NCI-H1694 (cell line): ENCODE measurements at places on chromosomes 1 and 21.
A peak's percentile ranks its signal among the peaks of the same experiment; 100 is the strongest.

GRCh38 chr1:218459878-218460711 lies 115.0 kb downstream of the TGFB2 start:
- DNase-seq = no peak

GRCh38 chr21:29640080-29640508 lies 299.7 kb downstream of the GRIK1 start:
- no peak for DNase-seq

- DNase-seq = peak; percentile 75
These were observed 139.2 kb upstream of the KLHDC7A start for GRCh38 chr1:18341291-18342069.

DNA sequence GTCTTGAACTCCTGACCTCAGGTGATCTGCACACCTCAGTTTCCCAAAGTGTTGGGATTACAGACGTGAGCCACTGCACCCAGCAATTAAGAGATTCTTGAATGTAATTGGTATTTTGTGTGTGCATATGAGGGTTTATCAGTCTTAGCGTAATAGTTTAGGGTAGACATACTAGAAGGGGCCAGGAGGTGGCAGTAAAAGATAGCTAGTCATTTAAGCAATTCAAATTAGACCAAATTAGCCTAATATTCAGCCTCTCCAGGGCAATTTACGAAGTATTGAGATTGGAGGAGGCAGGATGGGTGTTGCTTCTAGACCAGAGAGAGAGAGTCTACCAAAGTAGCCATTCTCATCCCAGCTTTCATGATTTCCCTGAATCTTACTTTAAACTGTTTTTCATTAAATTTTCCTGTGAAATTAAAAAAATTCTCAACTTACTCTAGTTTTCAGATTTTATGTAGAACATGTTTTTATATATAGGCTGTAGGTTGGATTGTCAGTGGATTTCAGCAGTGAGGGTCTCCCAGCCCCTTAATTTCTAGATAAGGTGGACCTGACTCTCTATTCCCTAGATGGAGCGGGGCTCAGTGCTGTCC lies 119.7 kb downstream of the HHAT start:
- peak; percentile 86 for DNase-seq

DNA sequence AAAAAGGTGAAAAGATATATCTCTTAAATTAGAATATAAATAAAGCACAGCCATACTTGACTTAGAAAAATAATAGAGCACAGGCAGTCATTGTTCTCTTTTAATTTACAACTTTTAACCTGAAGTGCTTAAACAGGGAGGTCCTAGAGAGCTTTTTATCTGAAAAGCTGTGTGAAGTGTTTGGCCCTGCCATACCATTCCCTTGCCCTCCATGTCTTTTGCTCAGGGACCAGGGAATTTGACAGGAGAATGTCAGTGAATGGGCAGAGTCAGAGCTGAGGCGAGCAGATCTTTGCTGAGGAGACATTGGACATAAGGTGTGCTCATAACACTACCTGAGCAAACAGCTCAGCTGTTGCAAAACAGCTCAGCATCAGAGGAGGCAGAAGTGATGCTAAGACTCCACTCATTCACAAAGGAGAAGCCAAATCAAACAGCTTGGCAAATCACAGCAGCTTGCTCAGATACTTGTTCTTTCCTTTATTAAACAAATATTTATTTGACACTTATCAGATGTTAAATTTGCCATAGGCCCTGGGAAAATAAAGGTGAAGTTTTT lies 14.9 kb upstream of the MGST3 start:
- no peak for DNase-seq

DNA sequence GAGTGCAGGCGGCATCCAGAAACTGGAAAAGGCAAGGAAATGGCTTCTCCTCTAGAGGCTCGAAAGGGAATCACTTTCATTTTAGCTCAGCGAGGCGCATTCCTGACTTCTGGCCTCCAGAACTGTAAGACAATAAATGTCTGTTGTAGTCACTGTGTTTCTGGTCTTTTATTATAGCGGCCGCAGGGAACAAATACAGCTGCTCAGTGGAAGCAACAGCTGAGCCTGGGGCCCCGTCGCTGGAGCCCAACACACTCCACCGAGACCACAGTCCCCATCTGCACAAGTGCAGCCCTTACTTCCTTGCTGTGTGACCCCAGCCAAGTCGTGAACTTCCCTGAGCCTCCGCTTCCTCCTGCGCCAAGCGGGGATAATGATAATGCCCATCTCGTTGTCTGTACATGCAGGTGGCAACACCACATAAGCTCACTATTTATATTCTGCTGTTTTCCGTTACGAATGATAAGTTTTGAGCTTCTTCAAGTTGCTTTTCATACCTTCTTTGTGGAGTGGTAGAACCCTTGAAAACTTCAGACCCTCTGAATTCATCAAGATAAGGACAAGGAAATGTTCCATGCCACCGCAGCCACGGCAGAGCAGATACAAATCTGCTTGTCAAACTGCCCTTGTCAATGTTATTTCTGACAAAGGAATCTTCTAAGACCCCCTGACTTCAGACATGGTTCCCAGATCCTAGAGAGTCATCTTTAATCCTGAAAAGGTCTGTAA lies 3.2 kb upstream of the LAPTM5 start:
- no peak for DNase-seq

- no peak for DNase-seq
These were observed 69.1 kb upstream of the TINAGL1 start for GRCh38 chr1:31507221-31507620.

- no peak for DNase-seq
These were observed 876 bp upstream of the CHML start for GRCh38 chr1:241640867-241641622.

GRCh38 chr1:25096307-25097150 lies 135.8 kb downstream of the SYF2 start:
- no peak for DNase-seq

GRCh38 chr1:236619398-236619797 lies 15.1 kb upstream of the HEATR1 start:
- no peak for DNase-seq

GRCh38 chr1:36641776-36642175 lies 159.1 kb upstream of the CSF3R start:
- DNase-seq = no peak

DNA sequence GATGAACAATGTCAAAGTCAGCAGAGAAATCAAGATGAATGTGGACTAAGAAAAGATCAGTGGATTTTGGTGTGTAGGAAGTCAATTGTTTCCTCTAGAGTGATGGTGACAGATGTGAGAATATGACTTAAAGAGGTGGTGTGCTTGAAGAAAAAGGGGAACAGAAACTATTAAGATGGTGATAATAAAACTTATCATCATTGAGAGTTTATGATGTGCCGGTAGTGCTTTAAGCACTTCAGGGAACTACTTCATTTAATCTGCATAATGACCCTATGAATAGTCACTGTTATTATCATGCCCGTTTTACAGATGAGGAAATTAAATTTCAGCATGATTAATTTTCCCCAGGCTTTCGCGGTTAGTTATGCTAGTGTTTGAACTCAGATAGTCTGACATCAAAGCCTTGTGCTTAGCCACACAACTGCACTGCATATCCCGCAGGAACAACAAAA lies 246.9 kb upstream of the LRRC7 start:
- DNase-seq = no peak

DNA sequence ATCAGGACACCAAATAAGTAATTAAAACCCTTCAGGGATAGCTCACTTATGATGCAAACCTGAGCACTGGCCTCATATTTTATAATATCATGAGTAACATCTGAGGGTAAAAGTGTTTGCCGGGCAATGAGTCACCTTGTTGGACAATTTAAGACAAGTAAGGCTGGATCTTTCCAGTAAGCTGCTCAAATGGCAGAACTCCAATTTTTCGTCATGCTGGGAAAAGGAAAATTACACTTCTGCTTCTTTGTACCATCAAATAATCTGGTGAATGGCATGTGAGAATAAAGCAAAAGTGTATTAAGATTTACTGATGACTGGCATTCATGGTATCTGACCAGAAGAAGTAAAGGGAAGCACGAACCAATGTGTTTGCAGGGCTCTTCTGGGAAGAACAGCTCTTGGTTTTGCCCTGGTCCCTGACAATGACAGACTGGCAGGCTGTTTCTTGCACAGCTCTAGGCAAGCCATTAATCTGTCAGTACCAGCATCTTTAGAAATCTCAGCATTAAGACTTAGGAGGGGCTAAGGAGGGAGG lies 392.2 kb downstream of the VAV3 start:
- DNase-seq = peak; percentile 9

DNA sequence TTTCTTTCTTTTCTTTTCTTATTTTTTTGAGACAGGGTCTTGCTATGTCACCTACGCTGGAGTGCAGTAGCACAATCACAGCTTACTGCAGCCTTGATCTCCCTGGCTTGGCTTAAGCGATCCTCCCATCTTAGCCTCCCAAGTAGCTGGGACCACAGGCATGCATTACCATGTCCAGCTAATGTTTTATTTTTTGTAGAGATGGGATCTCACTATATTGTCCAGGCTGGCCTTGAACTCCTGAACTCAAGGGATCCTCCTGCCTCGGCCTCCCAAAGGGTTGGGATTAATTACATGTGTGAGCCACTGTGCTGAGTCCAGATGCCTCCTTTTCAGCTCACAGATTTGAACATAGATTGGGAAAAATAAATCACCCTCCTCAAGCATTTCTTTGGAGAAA lies 95.7 kb downstream of the UROD start:
- DNase-seq = no peak

DNA sequence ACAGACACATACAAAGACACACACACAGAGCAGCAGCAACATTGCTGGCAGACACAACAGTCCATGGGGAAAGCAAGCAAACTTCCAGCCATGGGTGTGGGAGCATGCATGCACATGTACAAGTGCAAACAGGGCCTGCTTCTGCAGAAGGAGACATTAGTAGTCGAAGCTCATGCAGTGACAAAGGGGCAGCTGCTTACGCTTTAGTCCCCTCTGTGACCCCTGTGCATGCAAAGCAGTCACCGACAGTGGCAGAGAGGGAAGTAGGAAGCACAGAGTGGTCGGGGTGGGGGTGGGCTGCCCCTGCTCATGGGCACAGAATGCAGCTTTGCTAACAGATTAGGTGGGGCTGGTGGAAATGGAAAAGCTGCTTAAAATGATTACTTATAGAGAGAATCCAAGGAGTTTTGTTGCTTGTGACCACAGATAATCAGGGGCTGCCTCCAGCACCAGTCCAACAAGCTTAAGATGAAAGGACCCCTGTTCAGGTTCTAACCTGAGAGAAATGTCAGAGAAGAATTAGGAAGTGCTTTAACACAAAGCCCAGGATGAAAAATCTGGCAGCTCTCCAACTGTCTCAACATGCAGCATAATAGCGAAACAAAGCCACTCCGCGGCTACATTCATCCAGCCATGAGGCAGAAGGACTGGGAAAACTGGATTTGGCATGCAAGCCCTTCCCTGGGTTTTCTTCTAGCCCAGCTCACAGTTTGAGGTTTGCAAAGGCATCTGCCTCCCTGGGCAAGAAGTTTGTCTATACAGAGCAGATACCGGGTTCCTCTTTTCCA lies 378.9 kb downstream of the KCNH1 start:
- DNase-seq = no peak

GRCh38 chr1:245965398-245965797 lies 541.7 kb downstream of the SMYD3 start:
- DNase-seq = no peak

GRCh38 chr1:2358651-2359640 lies 32.4 kb downstream of the MORN1 start:
- no peak for DNase-seq

DNA sequence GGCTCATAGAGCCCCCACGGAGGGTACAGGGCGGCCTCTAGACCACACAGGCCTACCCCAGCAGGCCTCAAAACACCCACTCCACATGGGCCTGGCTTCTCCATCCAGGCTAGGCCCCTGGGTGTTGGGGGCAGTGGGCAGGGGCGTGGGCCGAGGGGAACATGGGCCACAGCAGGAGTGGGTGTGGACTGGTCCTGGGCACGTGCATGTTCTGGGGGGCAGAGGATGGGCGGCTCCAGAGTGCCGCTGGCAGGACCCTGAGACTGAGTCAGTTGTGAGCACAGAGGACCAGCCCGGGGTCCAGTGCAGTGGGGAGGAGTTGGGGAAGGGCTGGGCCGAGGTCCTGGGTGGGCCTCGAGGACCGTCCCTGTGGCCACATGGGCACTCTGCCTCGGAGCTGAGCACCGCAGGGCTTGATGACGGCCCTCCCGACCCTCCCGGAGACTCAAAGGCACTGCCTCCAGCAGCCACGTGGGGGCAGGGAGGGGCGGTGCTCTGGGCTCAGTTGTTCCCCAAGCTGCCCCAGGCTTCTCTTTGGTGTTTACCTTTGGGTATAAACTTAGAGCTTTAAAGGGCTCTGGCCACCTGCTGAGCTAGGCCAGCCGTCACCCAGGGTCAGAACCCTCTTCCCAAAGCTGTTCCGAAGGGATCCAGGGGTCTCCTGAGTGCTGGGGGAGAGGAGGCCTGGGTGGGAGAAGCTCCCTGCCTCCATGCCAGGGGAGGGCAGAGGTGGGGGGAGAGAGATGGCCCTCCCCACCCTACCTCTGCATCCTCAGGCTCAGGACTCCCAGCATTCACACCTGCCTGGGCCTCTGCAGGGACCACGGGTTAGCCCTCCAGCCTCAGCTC lies 79.9 kb downstream of the MORN1 start:
- peak; percentile 42 for DNase-seq

GRCh38 chr1:228062812-228063211 lies 19.7 kb upstream of the ARF1 start:
- DNase-seq = no peak

- DNase-seq = no peak
These were observed 49.9 kb downstream of the CCN1 start for GRCh38 chr1:85630493-85630892.

DNA sequence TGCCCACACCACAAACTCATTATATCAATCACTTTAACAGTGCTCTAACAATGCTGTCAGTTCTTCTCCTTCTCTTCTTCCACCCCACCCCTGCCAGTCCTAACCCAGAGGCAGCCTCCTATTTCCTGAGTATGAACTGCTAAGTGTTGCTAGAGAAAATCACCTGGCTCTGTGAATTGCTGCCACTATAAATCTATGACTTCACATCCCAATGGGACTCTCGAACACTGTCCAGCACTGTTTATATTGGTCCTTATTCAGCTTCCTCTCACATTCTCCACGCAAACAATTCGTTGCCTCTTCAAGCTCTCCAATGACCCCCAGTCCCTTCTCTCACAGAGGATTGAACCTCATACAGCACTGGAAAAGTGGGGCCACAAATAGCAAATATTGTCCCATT lies 27.0 kb upstream of the USH2A start:
- DNase-seq = no peak

DNA sequence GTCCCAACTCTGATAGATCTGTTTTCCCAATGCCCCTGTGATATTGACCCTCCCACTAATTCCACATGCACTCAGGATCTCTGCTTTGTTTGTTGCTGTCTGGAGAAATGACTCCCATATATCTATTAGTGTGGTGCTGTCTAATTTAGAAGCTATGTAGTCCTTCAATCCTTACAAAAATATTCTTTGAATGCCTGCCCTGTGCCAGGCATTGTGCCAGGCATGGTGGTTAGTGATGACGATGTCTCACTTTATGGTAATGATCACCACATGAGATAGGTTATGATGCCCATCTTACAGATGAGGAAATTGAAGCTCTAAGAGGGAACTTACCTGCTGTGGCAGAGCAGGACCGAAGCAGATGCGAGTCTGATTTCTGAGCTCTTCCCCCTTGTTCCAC lies 12.9 kb downstream of the MYOG start:
- no peak for DNase-seq
